Upper lobe of right lung (tissue), 1 donor: ENCODE measurements at places on chromosomes 16 and 17. TPM values are rescaled to one million over a fixed set of nuclear protein-coding genes. Genes with fewer than 3 reads are reported as not detected.

Gene CES5A
- total RNA-seq = not detected

- DNase-seq = no peak
- H3K27ac ChIP-seq = no peak overlapping the region
- H3K36me3 ChIP-seq = peaks cover 31% of the 10 kb centered on the region
- peaks cover 25% of the 10 kb centered on the region for H3K4me1 ChIP-seq
- H3K4me3 ChIP-seq = no peak overlapping the region
- H3K27me3 ChIP-seq = no peaks in the 10 kb centered on the region
These were observed 2.3 kb upstream of the MRPS34 start for GRCh38 chr16:1775006-1775845.

GRCh38 chr17:57385975-57386374 is 129.7 kb downstream of the MSI2 start:
- no peak for DNase-seq
- H3K36me3 ChIP-seq = no peaks in the 10 kb centered on the region
- H3K27ac ChIP-seq = no peak overlapping the region
- no peaks in the 10 kb centered on the region for H3K27me3 ChIP-seq

GRCh38 chr17:64256913-64257807 is 5.9 kb downstream of the TEX2 start:
- no peak overlapping the region for H3K27ac ChIP-seq
- no peaks in the 10 kb centered on the region for H3K27me3 ChIP-seq
- peaks cover 27% of the 10 kb centered on the region for H3K4me1 ChIP-seq
- DNase-seq = no peak
- no peak overlapping the region for H3K4me3 ChIP-seq

DNA sequence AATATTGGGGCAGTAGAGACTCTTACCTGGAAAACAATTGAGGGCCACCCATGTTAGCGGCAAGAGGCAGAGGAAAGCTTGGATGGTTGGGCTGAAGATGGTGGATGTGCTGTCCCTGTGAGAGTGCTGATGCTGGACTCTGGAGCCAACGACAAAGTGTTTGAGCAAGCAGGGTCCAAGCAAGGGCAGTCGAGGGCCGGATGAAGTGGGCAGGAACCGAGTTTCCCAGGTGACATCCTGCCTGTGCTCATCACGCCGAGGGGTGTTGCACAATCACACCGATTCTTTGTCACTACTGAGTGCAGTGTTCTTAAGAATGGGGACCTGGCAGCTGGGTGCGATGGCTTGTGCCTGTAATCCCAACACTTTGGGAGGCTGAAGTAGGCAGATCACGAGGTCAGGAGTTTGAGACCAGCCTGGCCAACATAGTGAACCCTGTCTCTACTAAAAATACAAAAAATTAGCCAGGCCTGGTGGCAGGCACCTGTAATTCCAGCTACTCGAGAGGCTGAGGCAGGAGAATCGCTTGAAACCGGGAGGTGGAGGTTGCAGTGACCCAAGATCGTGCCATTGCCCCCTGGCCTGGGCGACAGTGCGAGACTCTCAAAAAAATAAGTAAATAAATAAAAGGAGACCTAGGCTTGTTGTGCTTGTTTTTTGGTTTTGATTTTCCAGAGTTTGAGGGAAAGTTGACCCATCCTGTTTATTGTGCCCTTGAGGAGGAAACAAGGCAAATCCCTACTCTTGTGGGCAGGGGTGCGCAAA is 6.1 kb downstream of the PYCARD start:
- no peaks in the 10 kb centered on the region for H3K27me3 ChIP-seq
- peaks cover 61% of the 10 kb centered on the region for H3K36me3 ChIP-seq
- peaks cover 7% of the 10 kb centered on the region for H3K4me1 ChIP-seq

- H3K27ac ChIP-seq = no peak overlapping the region
- no peaks in the 10 kb centered on the region for H3K4me1 ChIP-seq
- H3K4me3 ChIP-seq = no peak overlapping the region
- no peaks in the 10 kb centered on the region for H3K36me3 ChIP-seq
- no peaks in the 10 kb centered on the region for H3K27me3 ChIP-seq
These were observed 29.7 kb downstream of the ZFPM1 start for GRCh38 chr16:88482630-88483391.

DNA sequence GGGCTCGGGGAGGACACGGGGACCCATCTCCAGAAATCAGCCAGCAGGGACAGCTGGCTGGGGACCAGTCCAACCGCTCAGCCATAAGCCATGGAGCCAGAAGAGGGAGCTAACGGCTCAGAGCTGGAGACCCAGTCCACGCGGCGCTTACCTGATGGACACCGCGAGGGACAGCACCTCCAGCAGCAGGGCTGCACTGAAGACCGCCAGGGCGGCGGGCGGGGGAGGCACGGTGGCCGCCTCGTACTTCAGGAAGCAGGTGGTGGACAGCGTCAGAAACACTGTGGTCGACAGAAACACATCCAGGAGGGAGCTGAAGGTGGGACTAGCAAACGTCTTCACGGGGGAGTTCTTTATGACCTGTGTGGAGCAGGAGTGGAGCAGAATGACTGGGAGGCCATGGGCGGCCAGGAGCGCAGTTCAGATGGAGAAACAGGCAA is 102.6 kb upstream of the CREBBP start:
- H3K27ac ChIP-seq = no peak overlapping the region
- DNase-seq = peak; percentile 76
- H3K4me3 ChIP-seq = no peak overlapping the region
- H3K36me3 ChIP-seq = peaks cover 42% of the 10 kb centered on the region
- H3K27me3 ChIP-seq = no peaks in the 10 kb centered on the region

GRCh38 chr17:64661726-64661975 is 456 bp downstream of the SMURF2 start:
- peak overlapping the region; percentile 91 for H3K27ac ChIP-seq
- H3K4me1 ChIP-seq = peaks cover 44% of the 10 kb centered on the region
- H3K27me3 ChIP-seq = no peaks in the 10 kb centered on the region
- H3K36me3 ChIP-seq = no peaks in the 10 kb centered on the region
- H3K4me3 ChIP-seq = peak overlapping the region; percentile 69
- no peak for DNase-seq

Gene MARCHF10
- total RNA-seq = not detected

Gene SRR
- 6.3 TPM for total RNA-seq

Gene TBC1D3C
- total RNA-seq = not detected

Gene CLEC19A
- 0.17 TPM for total RNA-seq

GRCh38 chr17:82525712-82526111 is 6.2 kb downstream of the FOXK2 start:
- peaks cover 63% of the 10 kb centered on the region for H3K4me1 ChIP-seq
- no peak overlapping the region for H3K27ac ChIP-seq
- no peaks in the 10 kb centered on the region for H3K27me3 ChIP-seq

Gene PIRT
- total RNA-seq = not detected

DNA sequence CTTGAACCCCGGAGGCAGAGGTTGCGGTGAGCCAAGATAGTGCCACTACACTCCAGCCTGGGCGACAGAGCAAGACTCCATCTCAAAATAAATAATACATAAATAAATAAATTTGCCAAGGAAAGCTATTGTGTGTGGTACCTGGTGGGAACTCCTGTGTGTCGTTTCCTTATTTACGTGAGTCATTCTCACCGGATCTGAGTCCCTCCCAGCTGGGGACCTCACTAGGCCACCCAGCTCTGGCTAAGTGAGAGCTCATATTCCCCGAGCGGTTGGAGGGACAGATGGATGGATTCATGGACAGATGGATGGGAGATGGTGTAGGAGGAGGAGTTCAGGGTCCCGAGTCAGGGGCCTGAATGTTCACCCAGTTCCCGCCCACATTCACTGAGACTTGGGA is 22.9 kb upstream of the C1QL1 start:
- no peak for DNase-seq
- no peak overlapping the region for H3K27ac ChIP-seq
- no peak overlapping the region for H3K4me3 ChIP-seq
- H3K27me3 ChIP-seq = peaks cover 44% of the 10 kb centered on the region

DNA sequence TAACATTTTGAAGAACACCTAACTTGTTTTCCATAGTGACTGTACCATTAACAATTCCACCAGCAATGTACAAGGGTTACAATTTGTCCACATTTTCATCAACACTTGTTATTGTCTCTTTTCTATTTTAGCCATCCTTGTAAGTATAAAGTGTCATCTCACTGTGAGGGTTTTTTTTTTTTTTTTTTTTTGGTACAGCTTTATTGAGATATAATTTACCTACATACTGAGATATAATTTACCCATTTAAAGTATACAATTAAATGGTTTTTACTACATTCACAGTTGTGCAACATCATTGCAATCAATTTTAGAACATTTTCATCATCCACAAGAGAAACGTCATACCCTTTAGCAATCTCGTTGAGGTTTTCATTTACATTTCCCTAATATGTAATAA is 17.9 kb upstream of the TMIGD1 start:
- H3K27ac ChIP-seq = no peak overlapping the region
- H3K36me3 ChIP-seq = no peaks in the 10 kb centered on the region
- H3K27me3 ChIP-seq = no peaks in the 10 kb centered on the region
- no peak overlapping the region for H3K4me3 ChIP-seq
- no peaks in the 10 kb centered on the region for H3K4me1 ChIP-seq

Gene NATD1
- 19.5 TPM for total RNA-seq

DNA sequence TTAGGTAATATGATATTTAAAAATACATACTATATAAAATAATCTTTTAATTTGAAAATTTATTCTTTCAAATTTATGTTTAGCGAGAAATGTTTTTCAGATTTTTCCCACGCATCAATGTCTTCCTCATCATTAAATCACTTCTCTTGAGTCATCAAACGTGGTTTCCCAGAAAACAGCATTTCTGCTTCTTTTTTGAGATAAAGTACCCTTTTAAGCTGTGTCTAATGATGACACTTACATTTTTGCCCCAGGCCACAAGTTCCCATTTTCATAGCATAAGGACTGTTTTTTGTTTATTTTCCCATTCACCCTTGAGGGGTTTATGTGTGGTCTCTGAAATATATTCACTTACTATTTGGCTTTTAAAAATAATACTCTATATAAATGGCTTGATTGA is 139.0 kb upstream of the HS3ST3A1 start:
- no peak overlapping the region for H3K4me3 ChIP-seq
- no peak overlapping the region for H3K27ac ChIP-seq
- H3K27me3 ChIP-seq = no peaks in the 10 kb centered on the region

Gene MYCBPAP
- 1.3 TPM for total RNA-seq

DNA sequence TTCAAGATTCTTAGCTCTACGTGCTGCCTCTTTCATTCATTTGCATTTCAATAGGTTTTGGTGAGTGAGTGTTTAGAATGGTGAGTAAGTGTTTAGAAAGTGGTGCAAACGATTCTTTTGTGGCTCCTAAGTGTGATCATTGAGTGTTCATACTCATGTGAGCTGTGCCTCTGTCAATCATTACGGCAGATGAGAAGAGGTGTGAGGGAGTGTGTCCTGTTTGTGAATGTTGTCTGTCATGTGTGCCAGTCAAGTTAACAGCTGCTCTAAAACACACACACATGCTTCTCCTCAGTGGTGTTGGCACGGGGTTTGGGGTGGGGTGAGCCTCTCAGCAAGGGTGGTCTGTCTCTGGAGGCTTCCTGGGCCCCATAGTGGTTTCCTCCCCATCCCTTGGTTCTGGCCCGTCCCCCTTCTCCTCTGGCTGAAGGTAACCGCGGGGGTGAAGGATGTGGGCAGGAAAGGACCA is 11.4 kb downstream of the MYL4 start:
- H3K36me3 ChIP-seq = no peaks in the 10 kb centered on the region
- H3K4me3 ChIP-seq = no peak overlapping the region
- no peaks in the 10 kb centered on the region for H3K27me3 ChIP-seq

Gene KRTAP1-5
- total RNA-seq = not detected

DNA sequence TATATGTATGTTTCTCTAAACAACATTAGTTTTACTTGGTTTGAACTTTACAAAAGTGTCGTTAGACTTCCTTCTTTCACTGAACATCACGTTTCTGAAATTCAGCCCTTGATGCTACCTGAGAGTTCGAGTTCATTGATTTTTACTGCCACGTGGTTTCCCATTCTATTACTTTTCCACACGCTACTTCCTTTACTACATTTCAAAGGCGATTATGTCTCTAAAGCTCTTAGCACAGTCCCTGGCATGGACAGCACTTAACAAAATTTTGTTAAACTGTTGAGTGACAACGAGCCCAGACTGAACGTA is 15.9 kb upstream of the ARHGAP17 start:
- no peaks in the 10 kb centered on the region for H3K27me3 ChIP-seq
- DNase-seq = no peak
- peaks cover 7% of the 10 kb centered on the region for H3K4me1 ChIP-seq
- peak overlapping the region; percentile 81 for H3K4me3 ChIP-seq
- no peaks in the 10 kb centered on the region for H3K36me3 ChIP-seq

GRCh38 chr16:78749745-78750268 is 650.4 kb downstream of the WWOX start:
- no peak for DNase-seq
- no peaks in the 10 kb centered on the region for H3K4me1 ChIP-seq
- no peaks in the 10 kb centered on the region for H3K36me3 ChIP-seq
- H3K27ac ChIP-seq = no peak overlapping the region

DNA sequence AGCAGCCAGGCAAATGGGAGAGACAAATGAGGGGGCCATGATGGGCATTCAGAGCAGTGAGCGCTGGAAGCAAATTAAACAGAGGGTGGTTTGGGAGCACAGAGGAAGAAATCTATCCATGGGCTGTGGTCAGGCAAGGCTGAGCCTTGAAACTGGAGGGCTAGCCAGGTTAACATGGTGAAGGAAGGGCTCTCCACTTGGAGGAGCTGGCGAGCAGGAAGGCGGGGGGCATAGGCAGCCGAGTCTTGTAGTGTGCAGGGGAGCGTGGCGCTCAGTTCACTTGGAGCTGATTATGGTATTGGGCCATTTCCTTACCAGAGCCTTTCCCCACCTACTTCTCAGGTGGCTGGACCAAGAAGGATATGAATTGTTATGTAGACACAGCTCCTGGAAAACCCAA is 189.7 kb downstream of the SNX29 start:
- H3K4me3 ChIP-seq = no peak overlapping the region
- no peaks in the 10 kb centered on the region for H3K36me3 ChIP-seq
- H3K27ac ChIP-seq = no peak overlapping the region
- no peaks in the 10 kb centered on the region for H3K4me1 ChIP-seq

Gene IL17C
- not detected for total RNA-seq

DNA sequence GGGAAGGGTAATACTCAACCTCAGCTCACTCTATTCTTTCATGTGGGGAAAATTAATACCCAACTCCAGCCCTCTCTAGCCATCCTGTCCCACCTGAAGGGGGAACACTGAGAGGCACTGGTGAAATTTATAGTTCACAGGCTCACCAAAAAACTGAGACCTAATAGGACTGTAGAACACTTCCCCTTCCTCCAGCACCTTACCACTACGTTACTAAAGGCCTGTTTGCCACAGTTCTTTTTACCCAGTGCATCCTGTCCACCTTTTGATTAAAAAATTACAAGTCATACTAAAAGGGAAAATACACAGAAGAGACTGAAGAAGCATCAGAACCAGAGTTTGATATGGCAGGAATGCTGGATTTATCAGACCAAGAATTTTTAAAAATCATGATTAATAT is 26.0 kb downstream of the DHRS7B start:
- no peak overlapping the region for H3K27ac ChIP-seq
- no peak overlapping the region for H3K4me3 ChIP-seq
- no peaks in the 10 kb centered on the region for H3K36me3 ChIP-seq
- no peak for DNase-seq
- H3K4me1 ChIP-seq = no peaks in the 10 kb centered on the region

- H3K27ac ChIP-seq = peak overlapping the region; percentile 49
- no peak overlapping the region for H3K4me3 ChIP-seq
- H3K4me1 ChIP-seq = no peaks in the 10 kb centered on the region
- no peak for DNase-seq
- no peaks in the 10 kb centered on the region for H3K36me3 ChIP-seq
These were observed 206.4 kb downstream of the HS3ST3A1 start for GRCh38 chr17:13395346-13395745.
